SK-N-SH (cell line): ENCODE measurements at places on chromosomes 2 and 18.

GRCh38 chr2:153891051-153891450 is 19.3 kb downstream of the GALNT13 start:
- no peak for DNase-seq

DNA sequence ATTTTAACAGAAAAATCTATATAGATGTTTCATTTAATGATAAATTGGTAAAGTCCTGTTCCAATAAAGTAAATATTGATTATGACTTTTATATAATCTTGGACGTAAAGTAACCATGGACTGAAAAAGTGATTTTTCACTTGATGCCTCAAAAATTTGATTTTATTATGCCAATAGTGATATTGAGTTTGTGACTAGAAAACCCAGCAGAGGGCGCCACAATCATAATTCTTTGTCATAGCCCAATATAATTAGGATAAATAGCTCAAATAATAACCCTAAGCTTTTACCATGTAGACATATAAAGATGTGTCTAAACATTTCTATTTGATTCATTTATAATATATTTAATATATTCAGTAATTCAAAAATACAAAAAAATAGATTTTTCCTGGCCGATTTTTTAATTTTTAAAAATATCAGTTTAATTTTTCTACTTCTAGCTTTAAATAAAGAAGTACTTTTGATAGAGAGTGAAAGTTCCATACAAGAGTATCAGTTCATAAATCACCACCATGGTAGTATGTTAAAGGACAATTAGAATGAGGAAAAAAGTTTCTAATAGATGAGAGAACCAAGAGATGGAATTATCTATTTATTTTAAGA is 30.7 kb downstream of the CAMKMT start:
- DNase-seq, result peak; percentile 41

DNA sequence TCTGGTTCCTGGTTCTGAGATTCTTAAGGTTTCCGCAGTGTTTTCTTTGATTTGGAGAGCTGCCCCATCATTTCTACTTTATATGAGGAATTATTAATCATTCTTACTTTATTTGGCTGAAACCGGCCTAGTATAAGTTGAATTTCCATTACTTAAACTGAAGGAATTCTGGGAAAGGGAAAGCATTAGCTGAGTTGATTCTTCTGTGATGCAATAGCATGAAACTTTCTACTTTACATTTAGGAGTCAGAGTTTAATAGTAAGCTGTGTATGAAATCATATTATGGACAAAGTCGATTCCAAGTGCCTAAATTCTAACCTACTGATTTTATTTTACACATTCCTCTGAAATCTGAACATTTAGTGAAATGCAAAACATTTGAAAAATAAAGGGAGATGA is 1269.7 kb upstream of the ZEB2 start:
- no peak for DNase-seq

GRCh38 chr2:52340171-52340570 is 1308.2 kb upstream of the NRXN1 start:
- DNase-seq, result no peak

- no peak for DNase-seq
These were observed 289.4 kb upstream of the PXDN start for GRCh38 chr2:2033691-2034090.

DNA sequence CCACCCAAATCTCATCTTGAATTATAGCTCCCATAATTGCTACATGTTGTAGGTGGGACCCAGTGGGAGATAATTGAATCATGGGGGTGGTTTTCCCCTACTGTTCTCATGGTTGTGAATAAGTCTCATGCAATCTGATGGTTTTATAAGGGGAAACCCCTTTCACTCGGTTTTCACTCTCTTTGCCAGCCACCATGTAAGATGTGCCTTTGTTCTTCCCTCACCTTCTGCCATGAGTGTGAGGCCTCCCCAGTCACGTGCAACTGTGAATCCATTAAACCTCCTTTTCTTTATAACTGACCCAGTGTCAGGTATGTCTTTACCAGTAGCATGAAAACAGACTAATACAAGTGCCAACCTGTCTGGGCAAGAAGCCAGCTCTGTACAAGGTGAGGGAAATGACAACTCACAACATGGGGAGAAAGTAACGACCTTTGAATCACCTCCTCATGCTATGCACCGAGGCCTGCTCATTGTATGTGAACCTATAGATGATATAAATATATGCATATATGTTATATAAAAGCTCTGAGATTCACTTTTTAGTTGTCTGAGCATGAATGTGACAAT is 162.2 kb downstream of the ALPK2 start:
- DNase-seq, result no peak

DNA sequence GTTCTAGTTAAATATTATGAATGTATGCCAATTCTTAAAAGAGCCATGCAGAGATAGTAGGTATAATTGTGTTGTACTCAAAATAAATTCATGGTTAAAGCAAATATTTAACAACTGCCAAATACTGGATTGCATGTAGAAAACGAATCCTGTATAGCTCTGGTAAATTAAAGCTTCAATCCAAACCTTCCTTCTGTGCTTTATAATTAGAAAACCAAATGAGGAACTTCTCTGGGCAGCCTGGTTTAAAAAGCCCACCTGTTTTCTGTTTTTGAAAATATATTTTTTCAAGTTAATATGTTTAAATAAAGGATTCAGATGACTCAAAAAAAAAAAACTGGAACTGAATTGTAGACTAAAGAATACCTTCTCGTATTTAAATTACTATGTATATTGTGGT is 48.3 kb upstream of the ITGA4 start:
- no peak for DNase-seq

DNA sequence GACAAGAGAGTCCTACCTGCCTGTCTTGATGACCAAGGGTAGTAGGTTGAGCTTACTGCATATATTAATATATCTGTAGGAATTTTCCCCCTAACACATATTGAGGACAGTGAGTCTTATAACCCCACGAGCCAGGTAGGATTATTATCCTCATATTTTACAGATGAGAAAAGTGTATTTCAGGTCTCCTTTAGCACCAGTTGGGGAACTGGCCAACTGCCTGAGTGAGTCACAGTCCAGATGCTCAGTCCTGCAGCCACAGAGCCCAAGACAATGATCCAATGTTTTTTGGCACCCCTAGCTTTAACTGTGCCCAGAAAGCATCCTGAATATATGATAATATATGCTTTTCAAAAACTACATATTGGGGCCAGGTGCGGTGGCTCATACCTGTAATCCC is 30.8 kb upstream of the GLS start:
- DNase-seq, result no peak

- no peak for DNase-seq
These were observed 827.2 kb upstream of the POU3F3 start for GRCh38 chr2:104026725-104027124.

DNA sequence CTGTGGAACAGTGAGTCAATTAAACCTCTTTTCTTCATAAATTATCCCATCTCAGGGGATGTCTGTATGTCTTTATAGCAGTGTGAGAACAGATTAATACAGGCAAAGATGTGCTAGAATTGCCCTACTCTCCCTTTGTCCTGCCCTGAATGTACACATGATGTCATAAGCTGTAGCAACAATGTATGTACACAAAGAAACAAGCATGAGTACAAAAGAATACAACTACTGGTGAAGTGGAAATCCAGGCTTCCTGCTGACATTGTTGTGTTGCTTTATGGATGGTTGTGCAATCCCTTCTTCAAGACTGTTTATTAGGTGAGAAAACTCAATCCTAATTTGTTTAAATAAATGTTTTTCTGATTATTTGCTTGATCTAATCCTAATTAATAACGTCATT is 446.6 kb downstream of the DSC3 start:
- no peak for DNase-seq

GRCh38 chr2:174535083-174535482 is 48.3 kb upstream of the GPR155 start:
- peak; percentile 39 for DNase-seq

DNA sequence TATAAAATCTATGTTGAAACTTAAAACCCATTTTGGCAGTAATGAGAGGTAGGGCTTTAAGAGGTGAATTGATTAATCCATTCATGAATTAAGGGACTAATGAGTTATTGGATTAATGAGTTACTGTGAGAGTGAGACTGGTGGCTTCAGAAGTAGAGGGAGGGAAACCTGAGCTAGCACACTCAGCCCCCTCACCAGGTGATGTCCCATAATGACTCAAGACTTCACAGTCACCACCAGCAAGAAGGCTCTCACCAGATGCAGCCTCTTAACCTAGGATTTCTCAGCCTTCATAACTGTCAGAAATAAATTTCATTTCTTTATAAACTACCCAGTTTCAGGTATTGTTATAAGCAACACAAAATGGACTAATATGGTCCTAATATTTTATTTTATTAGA is 621.7 kb upstream of the ACVR2A start:
- no peak for DNase-seq
